ENCODE measurements at places on chromosomes 6 and 20.

- no peak for DNase-seq
Measured at GRCh38 chr6:40520084-40520483, 67.1 kb downstream of the LRFN2 start.

GRCh38 chr6:110528930-110529325 lies 52.5 kb upstream of the SLC22A16 start:
- DNase-seq = no peak

GRCh38 chr20:44097521-44098255 lies 89.3 kb downstream of the JPH2 start:
- DNase-seq = no peak

GRCh38 chr6:111248789-111249188 lies 161.5 kb downstream of the SLC16A10 start:
- no peak for DNase-seq

DNA sequence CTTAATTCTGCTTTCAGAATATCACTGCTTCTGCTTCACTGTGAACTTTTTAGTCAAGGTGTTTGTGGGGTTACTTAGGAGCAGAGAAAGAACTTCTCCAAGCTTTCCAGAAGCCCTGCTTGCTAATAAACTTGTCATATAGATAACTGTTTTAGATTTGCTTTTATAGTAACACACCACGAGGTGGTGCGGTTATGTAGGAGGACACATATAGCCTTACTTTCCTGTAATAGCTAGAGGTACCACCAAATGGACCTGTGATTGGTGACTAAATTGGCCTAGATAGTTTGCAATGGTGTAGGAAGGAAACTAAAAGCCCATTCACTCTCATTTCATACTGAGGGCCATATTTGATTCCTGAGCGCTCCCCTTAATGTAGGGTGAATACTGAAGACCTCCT lies 52.3 kb upstream of the BCLAF1 start:
- no peak for DNase-seq

DNA sequence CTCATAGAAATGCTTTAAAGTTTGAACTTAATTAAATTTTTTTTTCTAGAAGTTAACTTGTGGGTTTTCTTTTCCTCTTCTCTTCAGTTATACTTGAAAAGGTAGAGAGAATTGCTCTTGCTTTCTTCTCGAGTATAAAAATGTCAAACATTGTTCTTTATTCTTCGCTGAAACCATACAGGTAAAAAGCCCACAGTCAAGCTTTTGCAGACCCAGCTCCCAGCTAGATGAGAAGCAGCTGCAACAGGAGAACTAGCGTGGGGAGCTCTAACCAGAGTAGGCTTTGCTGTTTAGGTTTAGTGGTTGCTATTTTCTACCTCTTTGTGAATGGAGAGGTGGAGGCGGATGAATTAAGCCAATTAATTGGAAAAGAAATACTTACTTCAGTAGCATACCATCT lies 102.7 kb downstream of the JARID2 start:
- no peak for DNase-seq

GRCh38 chr6:112221981-112222852 lies 32.1 kb downstream of the LAMA4 start:
- no peak for DNase-seq

DNA sequence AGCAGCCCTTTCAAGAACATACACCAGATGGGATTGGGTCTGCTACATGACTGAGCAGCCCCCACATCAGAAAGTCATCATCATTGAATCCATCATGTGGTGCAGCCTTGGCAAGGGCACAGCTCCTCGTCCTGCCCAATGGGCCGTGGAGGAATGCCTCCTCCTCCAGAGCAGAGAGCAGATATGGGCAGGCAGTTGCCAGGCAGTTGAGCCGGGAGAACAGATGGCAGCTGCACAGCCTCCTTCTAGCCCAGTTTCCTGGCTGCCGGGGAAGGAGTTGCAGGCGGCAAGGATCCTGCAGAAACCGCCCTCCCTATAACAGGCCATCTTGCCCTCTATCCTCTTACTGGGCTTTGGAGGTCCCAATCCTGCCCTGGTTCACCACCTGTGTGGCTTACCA lies 11.9 kb upstream of the ZFAND3 start:
- no peak for DNase-seq

DNA sequence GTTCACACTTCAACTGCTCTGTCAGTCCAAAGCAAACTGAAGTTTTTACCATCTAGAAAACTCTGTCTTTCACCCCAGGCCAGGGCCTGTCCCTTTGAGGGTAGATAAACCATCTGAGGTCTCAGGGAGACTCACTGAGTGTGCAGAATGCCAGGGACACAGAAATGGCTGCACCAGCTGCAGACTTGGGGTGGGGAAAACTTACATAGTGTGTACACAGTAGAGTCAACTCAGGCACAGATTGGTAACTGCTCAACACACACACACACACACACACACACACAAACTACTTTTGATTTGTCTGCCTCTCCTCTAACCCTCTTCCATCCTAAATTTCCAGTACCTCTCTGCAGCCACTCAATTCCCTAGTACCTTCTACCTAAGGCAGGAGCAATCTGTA lies 374.9 kb upstream of the JAG1 start:
- DNase-seq = no peak

DNA sequence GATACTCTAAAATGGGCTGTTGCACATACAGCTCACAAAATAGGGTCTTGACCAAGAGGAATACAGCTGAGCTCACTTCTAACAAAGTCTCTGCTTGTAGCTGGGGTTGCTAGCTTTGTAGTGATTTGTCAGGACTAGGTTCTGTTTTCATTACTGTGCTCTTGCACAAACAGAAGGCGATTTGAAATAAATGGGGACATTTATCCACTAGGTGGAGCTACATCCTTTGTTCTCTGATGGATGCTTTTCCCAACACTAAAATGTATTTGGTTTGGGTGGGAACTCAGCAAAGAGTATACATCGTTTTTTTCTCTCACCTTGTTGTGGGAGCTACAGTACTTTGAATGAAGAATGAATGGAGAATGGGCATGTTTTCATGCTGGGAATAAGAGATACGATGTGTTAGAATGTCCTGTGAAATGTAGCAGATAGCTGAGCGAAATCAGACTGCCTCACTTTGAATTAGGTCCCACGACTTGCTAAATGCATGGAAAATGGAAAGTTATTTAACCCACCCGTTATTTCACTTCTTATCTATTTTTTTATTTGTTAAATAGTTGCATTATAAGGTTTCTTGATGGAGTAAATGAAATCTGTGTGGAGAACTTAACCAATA lies 494.7 kb upstream of the MAP3K7 start:
- peak; percentile 26 for DNase-seq

DNA sequence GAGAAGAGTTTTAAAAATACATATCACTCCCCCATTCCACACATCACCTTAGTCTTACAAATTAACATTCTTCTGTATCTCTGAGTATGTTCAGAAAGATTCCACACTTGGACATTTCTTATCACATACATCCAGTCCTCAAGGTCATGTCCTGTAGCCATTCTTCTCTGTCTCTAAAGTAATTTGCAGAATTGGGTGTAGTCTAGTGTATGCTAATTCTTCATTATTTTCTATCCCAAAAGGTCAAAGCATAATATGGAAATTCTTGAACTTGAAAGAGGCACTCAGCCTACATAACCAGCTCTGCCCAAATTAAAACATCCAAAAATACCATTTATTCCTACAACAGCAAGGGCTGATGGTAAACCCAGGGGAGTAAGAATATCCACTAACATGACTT lies 286.0 kb downstream of the HAO1 start:
- no peak for DNase-seq

DNA sequence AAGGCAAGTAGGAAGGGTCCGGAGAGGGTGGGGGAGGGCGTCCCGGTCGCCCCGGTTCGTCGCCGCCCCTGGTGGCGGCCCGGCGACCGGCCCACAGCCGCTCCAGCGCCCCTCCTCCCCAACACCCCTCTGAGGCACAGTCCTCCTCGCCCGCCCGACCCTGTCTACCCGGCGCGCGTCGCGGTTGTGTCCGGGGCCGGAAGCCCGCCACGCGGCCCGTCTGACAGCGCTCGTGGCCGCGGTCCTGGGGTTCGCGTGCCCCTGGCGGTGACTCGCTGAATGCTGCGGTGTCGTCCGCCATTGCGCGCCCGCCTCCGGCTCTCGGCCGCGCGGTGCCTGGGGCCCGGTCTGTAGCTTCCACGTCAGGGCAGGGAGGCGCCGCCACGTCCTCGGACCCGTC lies 335.3 kb upstream of the DEFB115 start:
- DNase-seq = no peak

- no peak for DNase-seq
Measured at GRCh38 chr6:46184114-46184513, 13.3 kb upstream of the ENPP5 start.

GRCh38 chr20:9156529-9157280 lies 87.8 kb downstream of the PLCB4 start:
- DNase-seq = no peak

GRCh38 chr20:35447082-35447789 lies 8.2 kb upstream of the CEP250 start:
- DNase-seq = peak; percentile 89

GRCh38 chr6:33771146-33772081 lies 17.5 kb downstream of the LEMD2 start:
- no peak for DNase-seq

- peak; percentile 34 for DNase-seq
Measured at GRCh38 chr6:92364948-92365541, 1054.3 kb downstream of the EPHA7 start.

DNA sequence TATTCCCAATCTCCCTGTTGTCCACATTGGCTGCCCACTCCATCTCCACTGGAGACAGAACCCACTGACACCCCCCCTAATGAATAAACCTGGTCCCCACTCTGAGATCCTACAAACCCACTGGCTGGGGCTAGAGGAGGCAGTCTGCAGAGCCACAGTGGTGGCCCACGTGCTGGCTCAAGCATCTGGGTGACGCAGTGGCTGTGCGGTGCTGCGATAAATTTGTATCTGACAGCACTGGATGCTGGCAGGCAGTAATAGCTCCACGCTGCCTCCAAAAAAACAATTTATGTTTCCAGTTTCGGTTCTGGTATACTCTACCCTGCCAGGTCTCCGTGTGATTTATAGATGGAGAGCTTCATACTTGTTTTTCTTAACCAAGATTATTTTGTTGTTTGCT lies 87.1 kb upstream of the SYNDIG1 start:
- DNase-seq = no peak

- DNase-seq = peak; percentile 51
Measured at GRCh38 chr6:154039231-154039842, at the start of gene OPRM1. Gene OPRM1 (plus strand): TSS chr6:154039240. CDS start chr6:154039545, 305 bp downstream.

DNA sequence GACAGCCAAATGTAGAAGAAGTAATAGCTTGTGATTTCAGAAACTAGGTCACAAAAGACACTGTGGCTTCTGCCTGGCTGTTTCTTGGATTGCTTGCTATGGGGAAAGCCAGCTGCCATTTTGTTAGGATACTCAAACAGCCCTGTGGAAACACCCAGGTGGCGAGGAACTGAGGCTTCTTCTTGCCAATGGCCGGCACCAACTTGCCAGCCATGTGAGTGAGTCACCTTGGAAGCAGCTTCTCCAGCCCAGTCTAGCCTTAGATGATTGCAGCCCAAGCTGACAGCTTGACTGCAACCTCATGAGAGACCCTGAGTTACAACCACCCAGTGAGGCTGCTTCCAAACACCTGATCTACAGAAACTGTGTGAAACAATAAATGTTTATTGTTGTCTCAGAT lies 11.9 kb upstream of the KIAA1755 start:
- no peak for DNase-seq

DNA sequence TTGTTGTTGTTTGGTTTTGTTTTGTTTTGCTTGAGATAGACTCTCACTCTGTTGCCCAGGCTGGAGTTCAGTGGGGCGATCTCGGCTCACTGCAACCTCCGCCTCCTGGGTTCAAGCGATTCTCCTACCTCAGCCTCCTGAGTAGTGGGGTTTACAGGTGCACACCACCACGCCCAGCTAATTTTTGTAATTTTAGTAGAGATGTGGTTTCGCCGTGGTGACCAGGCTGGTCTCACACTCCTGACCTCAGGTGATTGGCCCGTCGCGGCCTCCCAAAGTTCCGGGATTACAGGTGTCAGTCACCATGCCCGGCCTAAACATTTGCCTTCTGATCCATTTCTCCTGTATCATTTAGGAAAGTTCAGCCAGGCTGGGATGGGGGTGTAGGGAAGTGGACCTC lies 17.7 kb downstream of the DUSP22 start:
- no peak for DNase-seq

- DNase-seq = no peak
Measured at GRCh38 chr6:143150281-143150680, 89.6 kb downstream of the AIG1 start.
